ENCODE measurements at places on chromosomes 12 and 14.

GRCh38 chr12:15192720-15193119 lies 28.5 kb downstream of the RERG start:
- no peak for DNase-seq

DNA sequence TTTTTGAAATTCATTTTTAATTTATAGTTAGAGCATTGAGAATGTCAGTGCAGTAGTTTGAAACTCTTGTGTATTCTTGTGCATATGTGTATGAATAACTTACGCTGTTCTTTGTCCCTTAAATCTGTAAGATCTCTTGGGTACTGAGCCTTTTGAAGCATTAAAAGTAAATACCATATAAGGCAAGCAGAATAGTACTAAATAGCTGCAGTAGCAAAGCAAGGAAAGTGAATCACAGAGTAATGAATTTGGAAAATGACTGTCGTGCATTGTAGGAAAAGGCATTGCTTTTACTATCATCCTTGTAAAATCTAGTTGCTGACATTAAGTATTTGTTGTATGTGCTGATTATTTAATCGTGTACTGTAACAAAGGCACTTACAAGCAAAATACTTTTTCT lies 12.1 kb downstream of the CNOT2 start:
- no peak for DNase-seq

- DNase-seq = no peak
These were observed 16.7 kb upstream of the TMEM106C start for GRCh38 chr12:47946413-47947323.

DNA sequence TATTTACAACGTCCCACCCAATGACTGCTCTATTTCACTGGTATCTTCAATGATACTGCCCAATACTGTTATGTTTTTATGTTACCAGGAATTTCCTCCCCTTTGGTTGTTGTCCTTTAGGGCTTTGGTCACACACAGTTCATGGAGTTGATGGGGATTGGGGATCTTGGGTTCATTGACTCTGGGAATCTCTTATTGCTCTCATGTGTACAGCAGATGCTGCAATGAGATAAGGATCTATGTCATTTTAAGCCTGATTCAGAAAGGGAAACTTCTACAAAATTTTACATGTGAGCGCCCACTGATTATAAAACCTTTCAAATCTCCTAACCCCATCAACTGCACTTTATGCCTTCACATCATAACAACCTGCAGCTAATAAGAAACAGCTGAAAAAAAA lies 67.2 kb downstream of the FAR2 start:
- DNase-seq = no peak

DNA sequence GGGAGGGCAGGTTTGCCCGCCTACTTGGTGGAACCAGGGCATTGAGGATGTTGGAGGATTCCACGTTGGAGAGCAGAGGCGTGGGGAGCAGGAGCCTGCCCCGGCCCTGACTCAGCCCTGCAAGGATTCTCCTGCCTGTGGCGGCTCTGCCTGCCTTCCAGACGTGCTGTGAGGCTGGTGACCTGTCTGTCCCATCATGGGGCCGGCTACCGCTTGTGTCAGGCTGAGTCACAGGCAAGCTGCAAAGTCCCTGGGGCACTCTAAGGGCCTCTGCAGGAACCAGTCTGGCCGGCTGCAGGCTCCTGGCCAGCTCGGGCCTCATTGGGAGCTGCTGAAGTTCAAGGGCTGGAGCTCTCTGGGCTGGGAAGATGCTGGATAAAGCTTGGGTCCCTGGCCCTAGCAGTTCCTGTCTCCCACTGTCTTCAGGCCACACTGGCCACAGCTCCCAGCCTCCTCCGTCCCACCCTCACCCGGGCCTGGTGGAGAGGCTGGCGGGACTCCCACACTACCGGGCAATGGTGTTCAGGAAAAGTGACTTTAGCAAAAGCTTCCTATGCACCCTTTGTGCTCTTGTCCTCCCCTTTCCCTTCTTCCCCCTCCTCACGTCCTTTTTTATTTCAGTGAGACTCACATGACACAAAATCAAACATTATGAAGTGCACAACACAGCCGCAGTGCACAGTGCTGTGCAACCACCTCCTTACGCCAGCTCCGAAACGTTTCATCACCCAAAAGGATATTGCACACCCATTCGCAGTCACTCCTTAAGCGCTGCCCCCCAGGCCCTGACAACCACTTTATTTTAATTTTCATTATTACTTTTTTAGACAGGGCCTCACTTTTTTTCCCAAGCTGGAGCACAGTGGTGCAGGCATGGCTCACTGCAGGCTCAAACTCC lies 22.0 kb upstream of the ULK1 start:
- no peak for DNase-seq

GRCh38 chr12:48925304-48926011 lies at the start of gene FKBP11:
FKBP11 (minus strand) TSS chr12:48925492; CDS start chr12:48925428, 64 bp downstream.
- DNase-seq = peak; percentile 63

GRCh38 chr12:11758510-11759493 lies 109.3 kb downstream of the ETV6 start:
- DNase-seq = no peak

- no peak for DNase-seq
These were observed 583.6 kb downstream of the GALC start for GRCh38 chr14:87409393-87409792.

DNA sequence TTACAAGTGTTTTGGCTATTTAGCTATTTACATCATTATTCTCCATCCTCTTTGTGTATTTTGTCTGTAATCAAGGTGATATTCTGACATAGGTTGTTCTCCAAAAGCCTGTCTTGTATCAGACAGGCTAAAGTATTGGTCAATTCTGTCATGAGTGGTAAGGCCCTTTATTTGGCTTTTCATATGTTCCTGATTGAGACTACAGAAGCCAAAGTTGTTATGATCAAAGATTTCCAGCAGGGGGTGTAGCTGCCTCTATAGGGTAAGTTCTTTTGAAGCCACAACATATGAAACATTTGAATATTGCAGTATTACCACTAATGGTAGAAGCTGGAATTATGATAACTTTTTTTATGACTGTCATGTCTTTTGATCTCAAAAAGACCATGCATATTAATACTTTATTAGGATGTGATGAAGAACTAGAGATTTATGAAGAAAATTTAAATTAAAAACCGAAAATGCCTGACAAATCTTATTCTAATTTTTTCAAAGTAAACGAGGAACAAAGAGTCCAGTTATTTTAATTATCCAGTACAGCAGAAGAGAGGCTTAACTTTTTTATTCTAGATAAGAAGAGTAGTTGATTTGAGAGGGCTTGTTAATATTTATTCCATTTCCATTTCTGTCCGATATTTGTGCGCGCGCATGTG lies 3.4 kb upstream of the ARHGAP5 start:
- peak; percentile 54 for DNase-seq

DNA sequence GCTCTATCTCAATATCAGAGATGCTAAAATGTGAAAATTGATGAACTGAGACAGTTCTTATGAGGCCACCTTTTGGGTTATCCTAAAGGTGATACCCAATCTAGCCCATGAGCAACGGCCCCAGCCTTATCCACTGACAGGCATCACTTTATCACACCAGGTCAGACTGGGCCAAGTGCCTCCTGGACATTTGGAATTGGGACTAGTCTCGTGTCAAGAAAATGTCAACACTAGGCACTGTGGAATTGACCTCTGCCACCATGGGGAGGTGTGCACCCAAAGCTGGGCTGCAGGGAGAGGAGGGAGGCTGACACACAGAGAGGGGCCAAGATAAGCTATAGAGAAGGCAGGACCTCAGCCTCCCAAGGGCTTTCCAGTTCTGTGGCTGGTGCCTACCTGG lies 78.5 kb upstream of the ZFP36L1 start:
- no peak for DNase-seq

GRCh38 chr12:109779382-109779781 lies 53.8 kb downstream of the TRPV4 start:
- DNase-seq = no peak

DNA sequence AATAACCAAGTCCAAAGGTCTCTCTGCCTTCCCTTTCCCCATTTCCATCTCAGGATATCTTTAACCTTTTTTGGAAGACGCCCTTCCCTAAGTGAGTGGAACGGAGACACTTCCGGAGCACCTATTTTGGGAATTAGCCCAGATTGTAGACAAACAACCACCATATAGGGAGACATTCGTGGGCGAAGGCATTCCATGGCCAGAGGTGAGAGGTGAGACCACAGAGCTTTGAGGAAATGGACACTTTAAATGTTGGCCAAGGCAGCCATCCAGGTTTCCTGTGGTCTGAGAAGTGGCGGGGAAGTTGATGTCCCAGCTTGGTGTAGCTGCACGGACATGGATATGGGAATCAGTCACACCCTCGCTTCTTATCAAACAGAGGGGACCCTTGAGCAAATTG lies 69.4 kb upstream of the BDKRB2 start:
- DNase-seq = no peak

- DNase-seq = no peak
These were observed 227.5 kb downstream of the SSPN start for GRCh38 chr12:26422839-26423398.

- DNase-seq = no peak
These were observed 79.1 kb downstream of the KCNK13 start for GRCh38 chr14:90140956-90141316.

- DNase-seq = no peak
These were observed 9.6 kb upstream of the ART4 start for GRCh38 chr12:14852880-14853279.

DNA sequence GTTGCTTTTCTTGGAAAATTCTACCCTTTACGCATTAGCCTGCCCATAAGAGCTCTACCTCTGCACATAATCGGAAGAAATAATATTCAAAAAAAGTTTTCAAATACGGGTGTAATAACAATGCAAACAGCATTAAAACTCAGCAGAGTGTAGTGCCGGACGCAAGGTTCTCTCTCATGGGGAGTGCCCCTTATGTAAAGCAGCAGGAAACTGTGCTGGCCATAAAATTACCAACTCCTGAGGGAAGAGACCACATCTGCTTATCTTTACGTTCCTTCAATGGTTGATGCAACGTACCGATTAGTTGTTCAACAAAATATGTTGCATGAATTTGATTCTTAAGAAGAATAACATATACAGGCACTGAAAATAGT lies 118.7 kb upstream of the TMCC3 start:
- no peak for DNase-seq

- DNase-seq = peak; percentile 17
These were observed 347 bp downstream of the SYNDIG1L start for GRCh38 chr14:74425525-74426201.

- no peak for DNase-seq
These were observed 3.4 kb downstream of the PLEKHG3 start for GRCh38 chr14:64707661-64708060.

DNA sequence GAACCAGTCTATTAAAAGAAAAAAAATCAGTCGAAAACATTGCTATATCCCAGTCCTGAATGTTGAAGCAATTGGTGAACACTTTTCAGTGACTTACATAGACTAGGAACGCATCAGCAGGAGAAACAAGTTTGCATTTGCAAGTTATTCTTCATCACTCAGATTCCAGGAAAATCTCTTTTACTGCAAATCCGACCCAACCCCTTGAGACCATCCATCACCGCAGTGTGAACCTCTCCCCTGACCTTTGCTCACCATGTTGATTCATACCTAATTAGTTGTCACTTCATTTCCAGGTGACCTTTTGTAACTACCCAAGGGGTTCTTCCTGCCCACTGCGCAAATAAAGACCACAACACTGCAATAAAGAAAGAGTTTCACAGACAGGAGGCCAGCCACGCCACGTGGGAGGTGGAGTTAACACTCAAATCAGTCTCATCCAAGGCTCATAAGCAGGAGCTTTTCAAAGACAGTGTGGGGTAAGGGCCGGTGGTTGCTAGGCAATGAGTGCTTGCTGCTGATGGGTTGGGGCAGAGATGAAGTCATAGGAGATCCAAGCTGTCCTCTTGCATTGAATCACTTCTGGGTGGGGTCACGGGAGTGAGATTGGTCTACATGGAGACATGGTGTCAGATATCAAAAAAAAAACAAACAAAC lies 241.3 kb upstream of the TMEM132C start:
- DNase-seq = no peak

DNA sequence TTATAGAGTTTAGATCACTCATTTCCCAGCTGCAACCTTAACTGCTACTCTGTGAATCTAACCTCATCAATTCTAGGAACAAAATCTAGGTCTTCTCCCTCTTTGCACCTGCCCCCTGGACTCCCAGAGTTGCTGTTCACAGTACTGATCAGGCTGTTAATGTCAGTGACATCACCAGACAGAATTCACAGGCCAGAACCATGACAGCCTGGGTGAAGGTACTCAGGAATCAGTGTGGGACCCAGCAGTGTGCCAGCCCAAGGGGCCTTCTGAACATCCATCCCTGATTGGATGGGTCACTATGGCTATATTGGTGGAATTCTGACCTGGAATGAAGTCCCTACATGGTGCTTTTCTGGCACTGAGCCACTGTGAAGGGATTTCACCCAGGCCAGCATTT lies 72.8 kb downstream of the CLMN start:
- DNase-seq = no peak

DNA sequence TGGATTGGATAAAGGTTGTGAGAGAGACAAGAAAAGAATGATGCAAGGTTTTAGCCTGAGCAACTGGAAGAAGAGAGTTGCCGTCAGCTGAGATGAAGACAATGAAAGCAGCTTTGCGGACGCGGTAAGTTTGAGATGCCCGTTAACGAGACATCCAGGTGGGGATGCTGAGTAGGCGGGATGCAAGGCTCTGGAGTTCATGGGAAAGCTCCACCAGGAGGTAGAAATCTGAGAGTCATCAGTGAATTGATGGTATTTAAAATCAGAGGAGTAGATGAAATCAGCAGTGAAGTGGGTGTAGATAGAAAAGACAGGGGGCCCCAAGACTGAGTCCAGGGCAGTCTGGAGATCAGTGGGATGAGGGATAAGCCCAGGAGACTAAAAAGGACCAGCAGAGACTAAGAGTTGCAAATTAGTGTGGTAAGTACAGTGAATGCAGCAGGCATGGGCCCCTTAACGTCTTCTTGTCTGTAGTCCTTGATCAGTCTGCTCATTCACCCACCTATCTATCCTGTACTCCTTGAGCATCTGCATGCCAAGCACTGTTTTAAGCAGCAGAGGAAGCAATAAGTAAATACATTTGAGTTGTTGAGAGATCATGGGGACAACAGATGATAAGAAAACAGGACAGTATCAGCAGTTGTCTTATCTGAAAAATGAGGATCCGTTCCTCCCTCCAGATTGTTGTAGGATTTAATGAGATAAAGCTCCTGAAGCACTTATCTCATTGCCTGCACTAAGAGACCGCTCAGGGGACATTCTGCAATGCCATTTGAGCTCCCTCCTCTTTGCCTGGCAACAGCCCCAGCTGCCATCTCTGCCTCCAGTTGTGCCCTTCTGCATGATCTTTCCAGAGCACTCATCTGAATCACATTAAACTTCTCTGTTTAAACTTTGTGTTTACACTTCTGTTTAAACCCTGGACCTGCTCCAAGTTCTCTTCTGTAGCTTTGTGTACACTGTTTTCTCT lies 91.5 kb downstream of the APAF1 start:
- no peak for DNase-seq

DNA sequence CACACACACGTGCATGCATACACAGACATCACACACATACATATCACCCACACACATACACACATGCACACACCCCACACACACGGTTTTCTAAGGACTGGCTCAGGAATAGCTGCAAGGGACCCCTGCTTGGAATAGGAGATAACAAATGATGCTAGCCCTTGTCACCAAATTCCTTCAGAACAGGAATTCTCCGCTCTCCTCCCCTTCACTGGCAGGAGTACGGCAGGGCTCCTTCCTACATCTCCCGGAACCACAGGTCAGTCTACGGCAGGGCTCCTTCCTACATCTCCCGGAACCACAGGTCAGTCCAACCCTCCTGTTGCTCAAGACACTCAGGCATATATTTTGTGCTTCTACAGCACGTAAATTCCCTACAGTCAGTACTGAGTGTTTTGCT lies 23.9 kb downstream of the PHLDA1 start:
- DNase-seq = no peak

GRCh38 chr12:59085690-59086089 lies 165.4 kb upstream of the LRIG3 start:
- DNase-seq = no peak
